ENCODE measurements at places on chromosomes 6 and 20. TPM values are rescaled to one million over a fixed set of nuclear protein-coding genes. Genes with fewer than 3 reads are reported as not detected.

CST11 gene
- total RNA-seq, result not detected

TGM6 gene
- not detected for total RNA-seq

WFDC5 gene
- total RNA-seq, result not detected

TFAP2C gene
- 0.60 TPM for total RNA-seq

C6orf58 gene
- total RNA-seq, result not detected

RIMS4 gene
- 7.8 TPM for total RNA-seq

STK38 gene
- total RNA-seq, result 31.9 TPM

RRAGD gene
- 20.7 TPM for total RNA-seq

DNMT3B gene
- total RNA-seq, result 148 TPM

ARMC12 gene
- 1.0 TPM for total RNA-seq

SLC22A7 gene
- not detected for total RNA-seq

GHRH gene
- total RNA-seq, result not detected

Data from neural progenitor cell (in vitro differentiated cells).